ENCODE measurements at places on chromosomes 1 and 21.

DNA sequence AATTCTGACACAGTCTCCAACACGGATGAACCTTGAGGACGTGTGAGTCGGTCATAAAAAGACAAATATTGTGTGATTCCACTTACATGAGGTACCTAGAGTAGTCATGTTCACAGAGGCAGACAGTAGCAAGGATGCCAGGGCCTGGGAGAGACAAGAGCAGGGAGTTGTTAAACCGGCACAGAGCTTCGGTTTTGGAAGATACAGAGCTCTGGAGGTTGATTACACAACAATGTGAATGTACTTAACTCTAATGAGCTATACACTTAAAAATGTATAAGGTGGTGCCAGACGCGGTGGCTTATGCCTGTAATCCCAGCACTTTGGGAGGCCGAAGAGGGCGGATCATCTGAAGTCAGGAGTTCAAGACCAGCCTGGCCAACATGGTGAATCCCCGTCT, 37.8 kb upstream of the NEK2 start:
- no peak for DNase-seq

- no peak for DNase-seq
Observed at GRCh38 chr1:22408230-22408629, 43.4 kb upstream of the ZBTB40 start.

DNA sequence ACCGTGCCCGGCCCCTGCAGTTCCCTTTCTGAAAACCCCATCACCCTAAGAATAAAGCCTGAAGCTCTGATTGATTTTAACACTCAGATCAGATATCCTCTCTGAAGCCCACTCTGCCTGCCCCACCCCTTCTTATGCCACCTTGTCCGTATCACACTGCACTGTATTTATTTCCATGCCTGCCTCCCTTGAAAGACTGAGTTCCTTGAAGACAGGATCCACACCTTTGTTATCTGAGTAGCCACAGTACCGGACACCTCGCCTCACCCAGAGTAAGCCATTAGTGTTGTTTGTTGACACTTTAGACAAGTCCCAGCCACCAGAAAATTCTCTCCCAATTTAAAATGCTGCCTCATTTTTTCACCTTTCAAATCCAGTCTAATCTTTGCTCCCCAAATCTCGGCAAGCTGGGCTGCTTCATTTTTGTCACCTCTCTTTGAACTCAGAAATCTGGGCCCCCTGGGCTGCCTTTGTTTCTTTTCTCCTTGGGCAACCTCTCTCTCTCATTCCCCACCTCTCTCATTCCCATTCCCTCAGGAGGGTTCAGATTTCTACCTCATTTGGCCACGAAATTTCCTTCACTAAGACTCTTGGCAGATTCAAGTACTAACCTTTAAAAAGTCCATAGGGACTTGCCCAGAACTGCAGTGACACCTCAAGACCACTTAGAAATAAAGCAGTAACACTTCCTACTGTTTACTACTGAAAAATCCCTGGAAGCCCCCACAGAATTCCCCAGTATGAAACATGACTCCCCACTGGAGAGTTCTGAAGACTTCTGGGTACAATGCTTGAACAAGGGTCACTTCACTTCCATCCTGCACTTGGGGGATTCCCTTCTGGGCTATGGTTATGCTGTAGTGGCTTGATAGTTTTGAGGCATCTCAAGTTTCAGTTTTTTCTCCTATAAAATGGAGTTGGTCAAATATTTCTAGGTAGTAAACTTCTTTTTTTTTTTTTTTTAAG, 8.7 kb upstream of the PPP1R15B start:
- no peak for DNase-seq

DNA sequence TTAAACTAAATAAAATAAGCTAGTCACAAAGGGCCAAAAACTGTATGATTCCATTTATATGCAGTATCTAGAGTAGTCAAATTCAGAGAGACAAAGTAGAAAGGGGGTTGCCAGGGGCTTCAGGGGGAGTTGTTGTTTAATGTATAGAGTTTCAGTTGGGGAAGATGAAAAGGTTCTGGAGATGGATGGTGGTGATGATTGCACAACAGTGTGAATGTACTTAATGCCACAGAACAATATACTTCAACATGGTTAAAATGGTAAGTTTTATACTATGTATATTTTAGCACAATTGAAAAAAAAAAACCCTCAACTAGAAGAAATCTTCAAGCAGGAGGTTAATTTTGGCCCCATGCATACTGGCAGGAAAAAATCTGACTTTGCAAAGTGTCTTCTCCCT, 24.3 kb downstream of the VAV3 start:
- DNase-seq, result no peak

- DNase-seq, result no peak
Observed at GRCh38 chr1:209587789-209588188, 4.3 kb downstream of the CAMK1G start.

GRCh38 chr1:224245188-224245587, 62.1 kb downstream of the DEGS1 start:
- DNase-seq, result no peak

- DNase-seq, result no peak
Observed at GRCh38 chr1:109639841-109640184, 16.1 kb upstream of the GSTM4 start.

DNA sequence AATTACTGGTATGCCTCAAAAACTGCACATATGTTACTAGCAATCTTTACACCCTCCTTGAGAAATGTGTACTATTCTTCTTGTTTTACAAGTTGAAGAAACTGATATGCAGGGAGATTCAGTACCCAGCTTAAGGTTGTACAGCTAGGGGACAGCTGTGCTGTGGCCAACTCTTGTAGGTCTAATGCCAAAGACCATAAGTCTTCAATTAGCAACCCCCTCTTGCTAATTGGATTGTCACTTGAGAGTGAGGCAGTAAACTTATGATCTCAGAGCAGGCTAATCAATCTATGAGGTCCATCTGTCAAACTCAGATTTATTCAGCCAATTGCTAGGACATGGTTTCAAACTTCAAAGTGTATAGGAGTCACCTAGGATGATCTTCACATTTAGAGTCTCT, 492.0 kb upstream of the USP24 start:
- no peak for DNase-seq

GRCh38 chr1:221035662-221036153, 156.5 kb downstream of the HLX start:
- DNase-seq, result peak; percentile 71

- DNase-seq, result no peak
Observed at GRCh38 chr1:14228677-14229076, 369.8 kb upstream of the KAZN start.

- no peak for DNase-seq
Observed at GRCh38 chr1:18443587-18444520, 36.9 kb upstream of the KLHDC7A start.

- DNase-seq, result no peak
Observed at GRCh38 chr1:93628681-93629080, 53.0 kb downstream of the BCAR3 start.

DNA sequence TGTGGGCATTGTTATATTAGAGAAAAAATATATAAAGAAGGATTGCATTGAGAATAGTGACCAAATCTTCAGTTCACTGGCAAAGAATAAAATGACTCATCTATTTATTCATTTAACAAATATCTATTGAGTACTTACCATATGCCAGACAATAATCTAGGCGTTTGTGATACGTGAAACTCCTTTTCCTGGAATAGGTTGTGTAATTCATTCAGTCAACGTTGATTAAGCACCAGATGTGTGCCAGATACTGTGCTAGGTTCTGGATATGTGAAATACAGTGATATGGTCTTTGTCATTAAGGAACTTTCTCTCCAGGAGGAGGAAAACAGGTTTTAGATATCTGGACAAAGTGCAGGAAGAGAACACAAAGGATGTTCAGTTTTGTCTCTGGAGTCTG, 344.5 kb downstream of the RWDD3 start:
- no peak for DNase-seq

GRCh38 chr1:168401341-168401740, 120.7 kb downstream of the TBX19 start:
- DNase-seq, result no peak

- no peak for DNase-seq
Observed at GRCh38 chr1:219085082-219085481, 88.6 kb upstream of the LYPLAL1 start.

GRCh38 chr1:210905944-210906453, 227.9 kb downstream of the KCNH1 start:
- DNase-seq, result no peak

GRCh38 chr1:1760715-1761114, 17.6 kb downstream of the NADK start:
- DNase-seq, result no peak

GRCh38 chr1:114164840-114165543, 11.3 kb upstream of the SYT6 start:
- no peak for DNase-seq

GRCh38 chr1:159207774-159208173, 3.1 kb downstream of the ACKR1 start:
- no peak for DNase-seq

DNA sequence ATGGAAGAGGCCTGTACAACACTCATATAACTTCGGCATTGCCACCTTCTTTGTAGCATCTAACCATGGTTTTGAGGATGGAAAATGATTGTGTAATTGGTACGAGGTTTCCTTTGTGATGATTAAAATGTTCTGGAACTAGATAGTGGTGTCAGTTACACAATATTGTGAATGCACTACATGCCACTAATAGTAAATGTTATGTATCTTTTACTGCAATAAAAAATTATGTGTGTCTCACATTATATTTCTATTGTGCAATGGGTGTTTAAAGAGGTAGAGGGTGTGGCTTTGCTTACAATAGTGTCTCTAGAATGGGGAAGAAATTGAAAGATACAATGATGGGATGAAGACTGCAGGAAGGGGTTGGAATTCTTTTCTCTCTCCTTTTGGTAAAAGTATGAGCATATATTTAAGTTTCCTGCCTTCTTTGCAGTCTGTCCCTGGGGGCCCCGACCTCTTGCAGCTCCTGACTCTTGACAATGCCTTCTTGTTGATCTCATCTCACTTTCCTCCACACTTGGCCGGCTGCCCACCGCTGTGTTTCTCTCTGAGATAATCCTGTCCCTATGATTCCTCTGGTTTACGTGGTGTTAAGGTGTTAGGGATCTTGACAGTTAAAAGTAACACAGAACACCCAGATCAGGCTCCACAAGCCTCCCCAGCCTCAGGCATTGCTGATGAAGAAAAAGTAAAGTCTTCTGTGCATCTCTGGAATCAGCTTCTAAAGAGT, 39.3 kb downstream of the MTARC1 start:
- no peak for DNase-seq

- no peak for DNase-seq
Observed at GRCh38 chr1:35264871-35265270, 3.6 kb upstream of the ZMYM4 start.

- no peak for DNase-seq
Observed at GRCh38 chr1:119794876-119795240, 16.4 kb downstream of the REG4 start.

- peak; percentile 23 for DNase-seq
Observed at GRCh38 chr1:103948526-103948925, 198.8 kb downstream of the AMY1C start.

DNA sequence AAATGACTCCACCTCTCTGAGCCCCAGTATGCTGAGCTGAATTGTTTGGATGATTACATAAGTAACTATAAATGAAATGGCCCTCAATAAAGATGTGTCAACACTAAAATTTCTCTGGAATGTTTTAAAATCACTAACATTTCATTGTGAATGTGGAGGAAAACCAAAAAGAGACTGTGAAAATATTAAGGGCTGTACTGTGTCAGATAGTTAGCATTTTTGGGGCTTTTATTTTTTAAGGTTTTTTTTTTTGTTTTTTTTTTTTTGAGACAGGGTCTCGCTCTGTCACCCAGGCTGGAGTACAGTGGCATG, 6.3 kb downstream of the MYOC start:
- no peak for DNase-seq

DNA sequence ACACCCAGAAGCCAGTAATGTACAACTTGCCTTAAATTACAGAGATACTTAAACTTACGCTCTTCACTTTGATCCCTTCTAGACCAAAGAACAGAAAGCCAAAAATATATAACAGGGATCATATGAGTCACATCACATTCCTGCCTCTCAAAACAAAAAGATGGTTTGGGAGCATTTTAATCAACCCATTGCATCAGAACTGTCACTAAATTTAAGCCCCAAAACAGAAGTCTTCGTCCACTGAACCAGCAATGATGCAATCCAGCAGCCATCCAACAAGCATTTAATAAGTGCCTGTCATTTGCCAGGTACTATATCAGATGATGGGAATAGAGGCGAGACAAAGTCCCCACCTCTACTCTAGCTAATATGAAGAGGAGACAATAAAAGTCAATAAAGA, 42.7 kb upstream of the GLIS1 start:
- DNase-seq, result no peak

- no peak for DNase-seq
Observed at GRCh38 chr1:234758851-234759250, 148.9 kb upstream of the IRF2BP2 start.

GRCh38 chr1:155646307-155646706, 36.3 kb downstream of the MSTO1 start:
- no peak for DNase-seq

DNA sequence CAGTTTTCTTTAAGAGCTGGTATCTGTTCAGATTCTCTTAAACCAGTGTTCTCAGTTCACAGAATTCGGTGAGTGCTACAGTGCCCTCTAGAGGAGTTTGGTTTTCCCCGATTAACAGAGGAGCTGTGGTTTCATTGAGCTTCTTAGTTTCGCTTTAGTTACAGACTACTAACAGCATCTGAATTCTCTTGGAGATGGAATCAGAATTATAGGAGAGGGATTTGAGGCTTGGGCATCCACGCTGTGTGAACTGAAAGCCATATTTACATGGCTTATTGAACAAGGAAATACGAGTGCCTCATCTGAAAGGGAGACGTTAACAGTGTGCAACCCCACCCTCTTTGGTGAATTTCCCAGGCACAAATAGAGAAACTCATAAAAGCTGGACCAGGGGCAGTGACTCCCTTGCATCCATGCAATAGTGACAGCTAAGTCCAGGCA, 202.0 kb downstream of the USH2A start:
- peak; percentile 8 for DNase-seq

DNA sequence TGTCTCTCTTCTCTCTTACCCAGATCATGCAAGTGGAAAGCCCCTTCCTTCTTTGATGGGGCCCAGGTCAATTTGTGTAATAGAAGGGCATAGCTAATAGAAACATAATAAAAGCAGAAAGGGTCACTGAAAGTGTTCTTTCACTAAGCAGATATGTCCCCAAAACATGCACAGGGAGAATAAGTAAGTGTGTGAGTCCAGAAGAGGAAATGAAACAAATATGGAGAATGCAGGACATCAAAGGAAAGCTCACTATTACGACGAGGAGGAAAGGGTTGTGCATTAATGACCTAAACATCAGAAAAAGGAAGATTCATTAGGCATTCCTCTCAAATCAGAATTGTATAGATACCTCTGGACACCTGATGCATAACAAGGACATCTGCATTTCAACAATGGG, 81.4 kb upstream of the SMYD2 start:
- DNase-seq, result no peak

- DNase-seq, result no peak
Observed at GRCh38 chr1:179298952-179299351, 5.4 kb downstream of the SOAT1 start.

- DNase-seq, result no peak
Observed at GRCh38 chr1:236465959-236466303, 57.9 kb upstream of the LGALS8 start.

- DNase-seq, result no peak
Observed at GRCh38 chr1:156155756-156156510, 2.5 kb downstream of the SEMA4A start.

- no peak for DNase-seq
Observed at GRCh38 chr21:45836268-45836655, 145.3 kb upstream of the COL6A1 start.

All from SW 1271 (cell line).